Activated CD4-positive, alpha-beta T cell treated with anti-CD3 and anti-CD28 coated beads for 4 hours (primary cell): ENCODE measurements at places on chromosomes 5 and 9.

DNA sequence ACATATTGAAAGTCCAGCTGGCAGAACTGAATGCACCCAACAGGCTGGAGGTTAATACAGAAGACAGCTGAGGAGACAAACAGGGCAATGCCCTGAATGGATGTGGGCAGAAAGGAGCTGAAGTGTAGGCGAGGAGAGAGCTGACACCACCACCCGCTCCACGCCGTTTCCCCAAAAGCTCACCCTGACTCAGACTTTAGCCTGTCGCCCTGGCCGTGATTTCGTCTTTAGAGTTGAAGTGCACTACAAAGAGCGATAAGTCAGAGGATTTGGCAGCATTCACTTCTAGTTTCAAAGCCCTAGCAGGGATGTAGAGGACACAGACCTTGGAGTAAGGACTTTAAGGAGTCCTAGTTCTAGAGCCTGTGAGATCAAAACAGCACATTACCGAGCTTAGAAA is 2.2 kb upstream of the ERAP1 start:
- peak; percentile 37 for DNase-seq

DNA sequence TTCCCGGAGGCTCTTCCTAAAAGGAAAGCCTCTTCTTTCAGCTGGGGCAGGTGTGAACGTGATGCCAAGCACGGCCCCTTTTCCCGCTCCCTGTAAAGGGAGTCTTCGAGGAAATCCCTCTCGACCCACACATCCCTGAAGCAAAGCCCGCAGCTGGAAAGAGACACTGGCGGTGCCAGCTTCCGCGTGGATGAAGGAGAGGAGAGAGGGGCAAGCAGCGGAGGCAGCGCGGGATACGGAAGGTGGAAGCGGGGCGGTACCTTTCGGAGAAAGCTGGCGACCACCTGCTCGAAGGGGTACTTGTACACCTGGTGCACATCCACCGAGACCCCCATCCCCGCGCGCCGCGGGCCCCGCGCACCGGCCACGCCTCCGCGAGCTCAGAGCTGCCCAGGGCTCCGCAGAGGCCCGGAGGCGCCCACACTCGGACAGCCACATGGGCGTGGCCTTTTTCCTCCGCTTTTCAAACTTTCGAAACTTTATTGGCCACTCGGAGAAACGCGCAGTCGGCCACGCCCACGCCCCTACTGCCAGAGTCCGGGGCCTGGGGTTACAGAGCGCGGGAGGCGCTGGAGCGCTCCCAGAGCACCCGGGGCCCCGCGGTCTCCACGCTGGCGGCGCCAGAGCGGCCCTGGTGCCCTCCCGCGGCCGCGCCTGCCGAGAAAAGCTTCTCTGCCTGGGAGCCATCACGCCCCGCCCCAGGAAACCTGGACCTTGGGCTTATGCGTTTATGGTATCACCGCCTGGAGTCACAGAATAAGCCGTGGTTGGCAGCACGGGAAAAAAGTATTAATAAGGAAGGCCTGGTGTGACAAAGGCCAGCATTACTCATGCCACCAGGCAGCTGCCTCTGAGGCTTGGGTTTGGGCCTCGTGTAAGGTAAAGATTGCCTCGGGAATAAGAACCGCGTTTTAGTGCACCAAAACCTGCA is at the start of gene PRELID2:
PRELID2 (minus strand) TSS at position 426 of the 931 bp plus-strand sequence; CDS start at position 335, 91 bp downstream.
- DNase-seq: peak; percentile 47

DNA sequence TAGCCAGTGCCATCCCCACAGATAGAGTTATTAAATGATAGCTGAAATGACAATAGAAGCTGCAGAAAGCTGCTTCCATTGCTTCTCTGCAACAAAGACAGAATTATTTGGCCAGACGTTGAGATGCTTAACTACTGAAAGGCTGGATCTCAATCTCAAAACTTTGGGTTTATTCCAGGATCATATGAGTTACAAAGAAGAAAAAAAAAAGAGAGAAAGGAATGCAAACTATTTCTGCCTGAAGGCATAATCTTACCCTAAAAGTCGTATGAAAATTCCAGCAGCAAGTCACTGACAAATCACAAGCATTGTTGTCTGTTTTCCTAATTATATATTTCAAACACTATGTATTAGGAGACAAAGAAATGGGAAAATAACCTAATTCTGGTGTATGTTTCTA is 12.8 kb upstream of the TYRP1 start:
- DNase-seq: no peak

- no peak for DNase-seq
Observed at GRCh38 chr5:148166550-148167283, 1.6 kb upstream of the SPINK14 start.

- no peak for DNase-seq
Observed at GRCh38 chr9:124350494-124351263, 64.6 kb downstream of the PSMB7 start.

GRCh38 chr9:122218935-122219855 is 9.6 kb downstream of the LHX6 start:
- DNase-seq: no peak

- no peak for DNase-seq
Observed at GRCh38 chr5:173971681-173972345, 17.2 kb upstream of the C5orf47 start.

DNA sequence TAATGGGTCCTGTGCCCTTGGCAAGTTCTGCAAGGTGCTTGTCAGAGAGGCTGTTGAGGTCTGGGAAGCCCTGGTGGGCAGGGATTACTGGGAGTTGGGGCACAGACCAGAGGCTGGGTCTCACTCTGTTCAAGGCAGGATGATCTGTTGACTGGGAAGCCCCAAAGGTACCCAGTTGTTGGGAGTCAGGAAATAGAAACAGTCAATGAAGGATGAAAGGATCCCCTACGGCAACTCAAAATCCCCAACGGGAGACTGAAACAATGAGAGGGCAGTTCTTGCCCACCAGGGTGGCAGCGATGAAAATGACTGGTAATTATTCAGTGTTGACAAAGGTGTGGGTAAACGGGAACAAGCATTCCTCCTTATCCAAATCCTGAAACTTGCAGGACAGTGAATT is 31.2 kb downstream of the BNIP1 start:
- DNase-seq: no peak

DNA sequence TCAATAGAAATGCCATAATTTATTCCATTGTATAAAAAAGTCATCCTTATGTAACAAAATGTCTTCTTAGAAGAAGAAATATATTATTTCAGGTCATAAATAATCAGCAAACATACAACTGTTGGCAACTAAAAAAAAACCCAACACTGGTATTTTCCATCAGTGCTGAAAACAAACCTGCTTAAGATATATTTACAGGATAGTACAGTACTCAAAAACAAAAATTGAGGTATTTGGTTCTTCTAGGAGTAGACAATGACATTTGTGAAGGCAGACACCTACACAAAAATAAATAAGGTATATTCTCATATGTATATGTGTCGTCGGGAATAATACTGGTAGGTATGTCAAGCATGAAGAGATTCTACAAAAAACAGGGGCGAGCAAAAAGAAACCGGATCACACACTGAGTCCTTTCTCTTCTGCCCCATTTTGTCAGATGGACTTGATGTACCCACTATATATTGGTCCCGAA is 2.9 kb downstream of the DUSP1 start:
- no peak for DNase-seq

DNA sequence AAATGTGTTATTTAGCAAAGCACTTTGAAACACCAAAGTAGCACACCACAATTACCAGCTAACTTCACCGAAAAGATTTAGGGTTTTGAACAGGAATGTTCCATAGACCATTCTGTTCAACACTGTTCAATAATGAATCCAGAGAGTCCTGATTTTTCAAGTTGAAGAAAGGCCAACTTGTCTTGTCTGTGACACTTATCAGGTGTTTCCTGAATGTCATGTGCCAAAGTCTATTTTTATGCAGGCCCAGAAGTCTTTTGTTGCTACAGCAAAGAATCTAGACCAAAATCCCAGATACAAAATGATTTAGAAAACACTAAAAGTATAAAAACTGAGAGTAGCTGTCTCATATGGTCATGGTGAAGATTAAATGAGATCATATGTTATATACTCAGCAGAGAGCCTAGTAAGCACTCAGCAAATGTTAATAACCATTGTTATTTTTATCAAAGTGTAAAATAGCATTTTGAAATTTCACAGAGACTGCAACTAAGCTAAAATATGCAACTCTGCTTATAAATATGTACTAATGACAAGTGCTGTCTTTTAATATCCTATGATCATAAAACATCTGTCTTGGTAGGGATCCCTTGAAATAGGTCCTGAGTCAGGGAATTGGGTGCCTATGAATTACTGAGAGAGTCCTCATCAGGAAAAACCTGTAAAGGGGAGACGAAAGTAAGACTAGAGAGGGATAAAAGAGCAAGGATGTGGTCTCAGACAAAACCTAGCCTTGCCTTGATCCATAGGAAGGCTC is 122.4 kb upstream of the SLC12A2 start:
- DNase-seq: no peak
